ENCODE measurements at places on chromosomes 2 and 18.

DNA sequence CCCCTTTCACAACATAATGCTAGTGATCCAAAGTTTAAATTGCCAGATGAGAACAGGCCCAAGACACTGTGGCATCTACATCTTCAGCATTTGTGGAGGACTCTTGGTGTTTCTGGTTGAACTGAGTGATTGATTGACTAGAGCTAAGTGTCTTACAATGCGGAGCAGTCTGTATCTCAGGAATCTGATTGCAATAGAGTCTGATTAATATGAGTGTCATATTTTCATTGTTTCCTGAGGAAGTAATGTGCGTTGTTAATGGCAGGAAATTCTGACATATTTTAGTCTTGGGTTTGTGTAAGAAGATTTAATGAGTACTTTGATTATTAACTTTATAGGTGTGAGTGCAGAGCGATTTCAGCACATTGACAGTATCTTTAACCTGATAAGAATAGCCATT is 82.0 kb upstream of the PROKR1 start:
- no peak for DNase-seq

DNA sequence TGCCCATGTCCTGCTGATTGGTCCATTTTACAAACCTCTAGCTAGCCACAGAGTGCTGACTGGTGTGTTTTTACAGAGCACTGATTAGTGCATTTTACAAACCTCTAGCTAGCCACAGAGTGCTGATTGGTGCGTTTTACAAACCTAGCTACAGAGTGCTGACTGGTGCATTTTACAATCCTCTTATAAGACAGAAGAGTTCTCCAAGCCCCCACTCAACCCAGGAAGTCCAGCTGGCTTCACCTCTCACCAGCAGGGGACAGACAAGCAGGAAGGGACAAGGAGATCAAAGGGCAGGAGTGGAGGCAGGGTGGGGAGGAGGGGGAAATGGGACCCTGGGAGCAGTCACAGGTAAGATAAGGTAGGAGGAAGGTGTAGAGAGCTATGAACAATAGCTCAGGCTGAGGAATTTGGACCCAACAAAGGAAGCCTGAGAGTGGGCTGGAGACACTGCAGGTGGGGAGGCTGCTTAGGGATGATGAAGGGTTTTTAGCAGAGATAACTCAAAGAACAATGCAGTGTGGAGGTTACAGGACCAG is 37.1 kb downstream of the SH2D6 start:
- DNase-seq: no peak

- no peak for DNase-seq
Observed at GRCh38 chr2:10001586-10001985, 41.8 kb upstream of the KLF11 start.

- DNase-seq: no peak
Observed at GRCh38 chr2:152962446-152962845, 244.0 kb downstream of the ARL6IP6 start.

- DNase-seq: no peak
Observed at GRCh38 chr2:168916331-168916675, 15.2 kb downstream of the G6PC2 start.

DNA sequence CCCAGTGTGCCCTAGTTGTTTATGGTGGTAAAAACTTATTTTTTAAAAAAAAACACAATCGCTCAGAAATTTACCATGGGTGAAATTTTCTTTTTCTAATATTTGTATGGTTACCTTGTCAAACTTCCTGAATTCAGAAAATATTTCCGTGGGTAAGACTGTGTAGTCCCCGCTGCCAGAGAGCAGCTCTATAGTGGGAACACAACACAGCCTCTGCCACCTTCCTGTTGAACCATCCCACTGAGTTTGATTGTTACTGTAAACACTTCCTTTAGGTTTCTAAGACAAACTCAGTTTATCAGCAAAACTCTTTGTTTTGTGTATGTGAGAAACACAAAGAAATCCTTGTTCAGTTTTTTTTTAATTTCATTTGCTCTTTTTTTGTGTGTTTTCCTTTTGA is 17.9 kb downstream of the DNAH6 start:
- DNase-seq: no peak

DNA sequence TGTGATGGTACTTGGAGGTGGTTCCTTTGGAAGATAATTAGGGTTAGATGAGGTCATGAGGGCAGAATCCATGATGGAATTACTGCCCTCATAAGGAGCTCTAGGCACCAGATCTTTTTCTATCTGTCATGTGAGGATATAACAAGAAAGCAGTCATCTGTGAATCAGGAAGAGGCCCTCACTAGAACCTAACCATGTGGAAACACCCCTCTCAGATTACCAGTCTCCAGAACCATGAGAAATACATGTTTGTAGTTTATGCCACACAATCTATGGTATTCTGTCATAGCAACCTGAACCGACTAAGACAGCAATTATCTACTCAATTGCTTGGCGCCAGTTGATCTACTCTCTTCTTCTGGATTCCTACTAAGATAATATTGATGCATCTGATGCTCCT is 2.4 kb upstream of the SERPINB10 start:
- no peak for DNase-seq

GRCh38 chr18:42363446-42364441 is 408.7 kb downstream of the PIK3C3 start:
- no peak for DNase-seq

DNA sequence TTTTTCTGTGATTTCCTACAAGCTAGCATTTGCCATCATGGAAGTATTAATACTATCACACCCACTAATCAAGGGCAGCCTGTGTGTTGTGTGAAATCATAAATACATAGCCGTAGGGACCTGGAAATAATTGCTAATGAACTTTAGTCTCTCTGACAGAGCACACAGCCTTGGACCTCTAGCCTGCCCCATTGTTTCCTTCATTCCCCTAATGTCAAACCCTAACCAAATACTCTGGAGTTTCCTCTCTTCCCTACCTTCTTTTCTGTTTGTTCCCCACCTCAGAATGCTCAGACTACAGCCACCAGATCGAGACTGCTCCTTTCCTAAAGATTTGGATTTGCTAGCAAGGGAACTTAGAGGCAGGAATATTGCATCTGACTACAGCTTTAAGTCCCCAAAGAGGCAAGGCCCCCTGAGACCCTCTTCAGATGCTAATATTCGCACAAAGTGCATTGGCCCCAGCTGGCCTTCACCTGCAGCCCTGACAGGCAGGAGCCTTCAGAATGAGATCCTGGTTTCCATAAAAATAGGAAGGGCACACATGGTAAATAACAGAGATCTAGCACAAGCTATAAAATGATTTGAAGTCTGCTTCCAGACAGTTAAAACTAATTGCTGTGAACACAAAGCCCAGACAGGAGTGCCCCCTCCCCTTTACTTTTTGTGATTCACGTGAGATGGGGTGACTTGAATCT is 279.2 kb upstream of the DCC start:
- no peak for DNase-seq

DNA sequence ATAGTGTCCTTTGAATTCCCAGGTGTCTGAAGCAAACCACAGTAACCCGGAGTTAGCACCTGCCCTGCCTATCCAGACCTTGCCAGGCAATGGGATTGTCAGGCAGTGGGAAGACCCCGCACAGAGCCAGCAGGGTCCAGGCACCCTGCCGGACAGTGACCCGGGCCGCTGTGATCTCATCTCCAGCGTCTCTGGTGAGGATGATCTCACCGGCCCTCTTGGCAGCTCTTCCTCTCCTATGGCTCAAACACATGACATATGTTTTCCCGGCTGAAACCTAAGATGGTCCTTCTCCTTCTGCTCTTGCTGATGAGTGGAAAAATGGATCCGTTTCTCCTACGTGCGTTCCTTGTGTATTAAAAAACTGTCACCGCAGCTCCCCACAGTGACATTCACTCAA is 75.1 kb downstream of the ACOXL start:
- DNase-seq: no peak
